Amniotic epithelial cell (primary cell): ENCODE measurements at places on chromosomes 3 and 15.

GRCh38 chr3:10350324-10350985, 29.5 kb upstream of the SEC13 start:
- DNase-seq: no peak

GRCh38 chr3:194469977-194470376, 16.8 kb downstream of the ATP13A3 start:
- DNase-seq: no peak

DNA sequence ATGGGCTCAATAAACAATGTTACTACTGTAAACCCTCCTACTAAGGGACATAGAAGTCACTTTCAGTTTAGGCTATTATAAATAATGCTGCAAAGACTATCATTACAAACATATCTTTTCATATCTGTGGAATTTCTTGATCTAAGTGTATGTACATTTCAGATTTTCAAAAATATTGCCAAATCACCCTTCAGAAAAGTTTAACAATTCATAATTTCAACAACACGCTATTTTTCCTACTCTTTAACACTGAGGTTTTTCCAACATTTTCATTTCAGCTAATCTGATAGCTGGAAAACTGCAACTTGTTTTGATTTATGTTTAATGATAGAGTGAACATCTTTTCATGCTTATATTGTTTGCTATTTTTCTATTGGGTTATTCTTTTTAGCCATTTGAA, 69.0 kb downstream of the ALDH1A2 start:
- no peak for DNase-seq

- DNase-seq: no peak
Measured at GRCh38 chr3:31978553-31978952, 2.5 kb downstream of the OSBPL10 start.

DNA sequence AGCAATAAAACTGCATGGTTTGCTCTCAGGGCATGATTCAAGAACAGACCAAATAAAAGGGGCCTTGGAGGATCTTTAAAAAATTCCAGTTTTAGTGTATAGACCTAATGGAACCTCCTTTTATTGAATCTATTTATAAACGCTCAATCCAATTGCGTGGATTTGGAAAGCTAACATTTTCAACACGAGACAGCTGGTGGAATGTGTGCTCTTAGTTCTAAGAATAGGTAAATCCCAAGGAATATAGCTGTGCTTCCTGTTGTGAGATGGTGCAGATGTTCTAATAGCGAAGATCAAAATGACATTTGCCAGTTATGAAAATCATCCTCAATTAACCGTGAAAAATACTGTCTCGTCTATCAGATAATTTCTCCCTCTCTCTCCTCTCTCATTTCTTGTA, 192.5 kb downstream of the ATP10A start:
- no peak for DNase-seq

GRCh38 chr15:42070279-42070975, 23.9 kb downstream of the PLA2G4D start:
- no peak for DNase-seq

DNA sequence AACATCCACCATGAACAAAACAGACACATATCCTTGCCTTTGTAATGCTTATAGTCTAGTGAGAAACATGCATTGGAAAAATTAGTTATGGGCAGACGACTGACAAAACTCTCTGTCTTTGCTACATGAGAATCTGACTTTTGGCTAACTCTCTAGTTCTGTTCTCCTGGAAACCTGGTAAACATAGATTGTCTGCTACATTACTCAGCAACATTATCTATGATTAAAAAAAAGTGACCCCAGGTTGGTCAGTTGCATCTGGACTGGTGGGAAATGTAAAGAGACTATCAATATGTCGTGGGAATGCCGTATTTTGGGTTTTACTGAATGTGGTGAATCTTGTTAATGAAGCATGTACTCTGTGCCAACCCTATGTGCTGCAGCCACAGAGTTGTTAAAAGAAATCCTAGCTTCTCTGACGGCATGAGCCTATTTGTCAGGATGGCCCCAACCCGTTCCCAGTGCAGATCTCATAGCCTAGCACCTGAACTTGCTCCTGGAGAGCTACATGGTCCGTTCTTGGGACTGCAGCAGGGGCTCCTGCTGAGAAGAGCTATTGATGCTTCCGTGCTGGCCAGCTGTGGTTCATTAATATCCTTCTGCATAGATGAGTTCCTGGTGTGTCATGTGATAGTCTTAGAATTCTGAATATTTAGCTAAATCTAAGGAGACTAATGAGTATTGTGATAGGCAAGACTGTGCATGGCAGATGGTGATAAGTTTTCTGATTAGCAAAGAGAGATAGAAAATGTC, 311.7 kb upstream of the ZNF717 start:
- DNase-seq: peak; percentile 17

DNA sequence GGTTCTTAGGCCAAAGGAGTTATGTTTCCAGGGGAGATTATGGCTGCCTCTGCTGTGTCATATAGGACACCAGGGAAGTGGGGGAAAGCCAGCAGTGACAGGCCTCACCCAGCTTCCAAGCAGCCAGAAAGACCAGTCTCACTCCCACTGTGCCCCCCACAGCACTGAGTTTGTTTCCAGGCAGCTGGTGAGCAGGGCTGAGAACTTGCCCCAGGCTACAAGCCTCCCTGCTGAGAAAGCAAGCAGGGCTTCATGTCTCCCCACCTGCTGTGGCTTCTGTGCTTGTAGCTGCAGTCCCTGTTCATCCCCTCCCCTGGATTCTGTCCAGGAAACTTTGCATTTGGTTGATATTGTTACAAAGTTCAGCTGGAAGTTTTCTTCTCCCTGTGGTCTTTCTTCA, 376.3 kb downstream of the PDCD6IP start:
- DNase-seq: no peak

DNA sequence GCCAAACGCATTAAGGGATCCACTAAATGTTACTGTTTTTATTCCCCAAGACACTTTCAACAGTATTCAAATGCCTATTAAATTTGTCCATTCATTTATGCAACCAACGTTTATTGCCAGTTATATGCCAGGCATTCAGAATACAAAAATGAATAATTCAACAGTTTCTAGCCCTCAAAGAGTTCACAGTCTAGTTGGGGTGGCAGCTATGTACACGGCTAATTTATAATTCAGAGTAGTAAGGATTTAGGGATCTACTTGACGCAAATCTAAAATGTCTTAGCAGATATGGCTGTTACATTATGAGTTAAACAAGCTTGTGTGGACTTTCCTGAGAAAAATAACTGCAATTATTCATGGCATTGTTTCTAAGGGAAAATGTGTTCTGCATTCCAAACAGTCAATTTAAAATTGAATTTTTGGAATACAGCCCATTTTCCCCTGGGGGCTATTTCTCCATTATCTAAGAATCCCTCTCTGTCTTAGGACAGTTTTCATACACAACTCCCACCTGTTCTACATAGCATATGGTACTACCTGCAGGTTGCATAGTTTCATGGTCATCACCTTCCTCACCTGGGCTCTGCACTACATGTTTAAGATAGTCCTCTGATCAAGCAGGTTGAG, 11.5 kb upstream of the MSL2 start:
- no peak for DNase-seq

- peak; percentile 64 for DNase-seq
Measured at GRCh38 chr3:177333533-177334520, 136.5 kb upstream of the TBL1XR1 start.

DNA sequence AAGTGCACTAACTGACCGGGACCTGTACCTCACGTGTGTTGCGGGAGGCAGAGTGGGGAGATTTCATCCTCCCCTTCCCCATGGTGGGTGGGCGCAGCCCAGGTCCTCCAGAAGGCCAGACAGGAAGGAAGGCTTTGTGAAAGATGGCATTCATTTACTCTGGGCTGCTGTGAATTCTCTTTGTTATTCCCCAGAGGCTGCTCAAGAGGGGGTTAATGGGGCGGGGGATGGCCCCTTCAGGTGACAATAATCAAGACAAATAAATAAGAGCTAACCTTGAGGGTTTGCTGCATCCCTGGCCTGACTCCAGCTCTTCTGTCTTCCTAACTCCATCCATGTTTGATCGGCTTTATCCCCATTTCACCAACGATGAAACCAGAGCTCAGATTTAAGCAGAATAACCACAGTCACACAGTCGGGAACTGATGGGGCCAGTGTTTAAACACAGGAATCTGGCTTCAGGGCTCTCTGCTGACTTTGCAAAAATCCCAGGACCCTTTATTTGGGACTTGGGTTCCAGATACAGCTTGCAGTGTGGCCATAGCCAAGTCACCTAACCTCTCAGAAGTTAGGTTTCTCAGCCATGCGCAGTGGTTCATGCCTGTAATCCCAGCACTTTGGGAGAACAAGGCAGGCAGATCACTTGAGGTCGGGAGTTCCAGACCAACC, 16.5 kb downstream of the PIF1 start:
- no peak for DNase-seq

DNA sequence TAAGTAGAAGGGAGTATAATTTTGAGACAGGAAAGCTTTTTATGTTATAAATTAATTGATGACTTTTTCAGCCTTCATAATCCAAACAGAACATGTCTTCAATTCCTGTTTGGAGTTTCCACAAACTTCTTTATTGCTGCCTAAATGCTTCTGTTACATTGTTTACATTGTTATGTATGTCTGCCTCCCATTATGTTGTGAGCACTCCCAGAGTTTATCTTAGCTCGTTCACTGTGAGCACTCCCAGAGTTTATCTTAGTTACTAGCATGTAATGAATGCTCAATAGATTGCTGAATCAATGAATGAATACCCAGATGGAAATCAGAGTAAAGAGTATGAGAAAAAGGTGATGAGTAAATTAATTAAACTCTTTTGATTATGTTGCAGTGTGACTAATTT, 1178.0 kb downstream of the ROBO1 start:
- no peak for DNase-seq

GRCh38 chr3:101194392-101194791, 126.0 kb downstream of the IMPG2 start:
- DNase-seq: no peak

- DNase-seq: no peak
Measured at GRCh38 chr3:197959500-197959890, 522 bp upstream of the LMLN start.

GRCh38 chr3:115018694-115019093, 128.4 kb downstream of the ZBTB20 start:
- peak; percentile 34 for DNase-seq

DNA sequence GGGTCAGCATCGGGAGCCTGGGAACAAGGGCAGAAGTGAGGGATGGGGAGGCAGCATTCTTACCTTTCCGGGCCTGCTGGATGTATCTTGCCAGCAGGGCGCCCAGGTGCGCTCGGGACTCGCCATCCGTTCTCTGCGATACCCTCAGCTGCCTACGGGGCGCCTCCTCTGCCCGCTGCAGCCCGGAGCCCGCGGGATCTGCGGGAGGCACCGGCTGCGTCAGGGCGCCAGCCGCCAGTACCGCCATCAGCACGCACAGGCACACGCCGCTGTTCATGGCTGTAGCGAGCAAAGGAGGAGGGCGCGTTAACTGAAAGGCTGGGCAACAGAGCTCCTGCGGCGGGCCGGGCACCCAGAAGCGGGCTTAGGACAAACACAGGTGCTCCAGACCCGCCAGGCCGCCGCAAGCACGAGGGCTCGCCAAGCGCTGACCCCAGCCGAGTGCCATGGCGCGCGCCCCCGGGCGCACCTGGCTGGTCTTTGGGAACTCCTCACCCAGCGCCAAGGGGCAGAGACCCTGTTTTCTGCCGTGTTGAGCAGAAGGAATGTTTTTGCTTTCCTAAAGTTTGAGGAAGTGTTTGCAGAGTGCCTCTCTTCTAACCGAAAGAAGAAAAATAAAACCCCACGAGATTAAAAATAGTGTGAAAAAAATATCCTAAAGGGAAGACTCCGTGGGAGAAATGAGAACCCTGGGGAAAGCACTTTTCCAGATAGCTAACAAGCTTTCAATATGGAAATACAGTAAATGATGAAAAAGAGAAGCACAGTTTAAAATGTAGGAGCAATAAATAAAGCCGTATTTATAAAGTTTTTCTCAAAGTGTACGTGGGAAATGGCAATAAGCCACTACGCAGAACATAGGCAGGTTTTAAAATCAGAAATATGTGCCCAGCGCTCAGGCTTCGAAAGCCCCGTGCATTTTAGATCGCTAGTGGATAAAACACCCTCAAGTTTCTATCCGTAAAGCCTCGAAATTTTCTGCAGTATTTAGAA, 2.3 kb downstream of the CCK start:
- no peak for DNase-seq

GRCh38 chr3:10333349-10333650, 12.4 kb upstream of the SEC13 start:
- no peak for DNase-seq

DNA sequence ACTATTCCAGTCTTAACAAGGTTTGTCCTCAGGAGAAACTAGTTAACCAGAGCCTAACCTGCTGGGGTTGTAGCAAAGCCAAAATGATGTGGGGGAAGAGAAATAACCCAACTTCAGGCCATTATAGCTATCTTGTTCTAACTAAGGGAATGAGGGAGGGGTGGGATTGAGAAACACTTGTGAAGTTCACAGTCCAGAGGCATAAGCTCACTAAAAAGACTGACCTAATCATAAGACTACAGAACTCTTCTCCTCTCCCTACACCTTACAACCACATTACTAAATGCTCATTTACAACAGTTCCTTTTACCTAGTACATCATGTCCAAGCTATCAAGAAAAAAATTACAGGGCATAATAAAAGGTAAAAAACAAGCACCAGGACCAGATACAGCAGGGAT, 52.8 kb downstream of the UBE3A start:
- peak; percentile 62 for DNase-seq

DNA sequence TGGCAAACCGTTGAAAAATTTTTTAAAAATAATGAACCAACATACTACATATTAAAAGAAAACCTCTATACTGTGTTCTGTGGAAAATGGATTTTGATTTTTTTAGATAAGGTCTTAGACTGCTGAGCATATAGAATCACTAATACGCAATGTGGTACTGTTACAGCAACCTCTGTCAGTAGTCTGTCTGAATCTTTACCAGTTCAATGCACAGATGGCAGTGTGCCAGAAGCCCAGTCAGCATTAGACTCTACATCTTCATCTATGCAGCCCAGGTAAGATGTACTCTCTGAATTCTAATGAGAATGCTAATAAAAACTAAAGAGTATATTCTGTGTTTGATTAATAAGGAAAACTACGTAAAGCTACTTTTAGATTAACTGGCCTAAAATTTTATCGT, 31.3 kb upstream of the FAH start:
- no peak for DNase-seq
